Kidney epithelial cell (primary cell): ENCODE measurements at places on chromosomes 5 and 9. TPM values are rescaled to one million over a fixed set of nuclear protein-coding genes. Genes with fewer than 3 reads are reported as not detected.

The LCN15 gene
- not detected in 2 replicates for total RNA-seq

The CENPH gene
- 11.5 and 13.3 TPM in 2 replicates for total RNA-seq

The VAV2 gene
- total RNA-seq, result 37.8 and 48.3 TPM in 2 replicates

The TTC23L gene
- total RNA-seq, result under 0.01 and 2.1 TPM in 2 replicates
